Aorta (tissue), 5 donors: ENCODE measurements at places on chromosomes 16 and 17. TPM values are rescaled to one million over a fixed set of nuclear protein-coding genes. Genes with fewer than 3 reads are reported as not detected.

- no peak overlapping the region for H3K4me3 ChIP-seq
- H3K36me3 ChIP-seq, result no peaks in the 10 kb centered on the region
- no peak overlapping the region for H3K27ac ChIP-seq
These were observed 33.8 kb downstream of the SDK2 start for GRCh38 chr17:73610331-73610911.

GRCh38 chr17:55318715-55319487, 54.1 kb downstream of the HLF start:
- no peaks in the 10 kb centered on the region for H3K4me1 ChIP-seq
- no peak overlapping the region for H3K27ac ChIP-seq
- no peaks in the 10 kb centered on the region for H3K36me3 ChIP-seq

DNA sequence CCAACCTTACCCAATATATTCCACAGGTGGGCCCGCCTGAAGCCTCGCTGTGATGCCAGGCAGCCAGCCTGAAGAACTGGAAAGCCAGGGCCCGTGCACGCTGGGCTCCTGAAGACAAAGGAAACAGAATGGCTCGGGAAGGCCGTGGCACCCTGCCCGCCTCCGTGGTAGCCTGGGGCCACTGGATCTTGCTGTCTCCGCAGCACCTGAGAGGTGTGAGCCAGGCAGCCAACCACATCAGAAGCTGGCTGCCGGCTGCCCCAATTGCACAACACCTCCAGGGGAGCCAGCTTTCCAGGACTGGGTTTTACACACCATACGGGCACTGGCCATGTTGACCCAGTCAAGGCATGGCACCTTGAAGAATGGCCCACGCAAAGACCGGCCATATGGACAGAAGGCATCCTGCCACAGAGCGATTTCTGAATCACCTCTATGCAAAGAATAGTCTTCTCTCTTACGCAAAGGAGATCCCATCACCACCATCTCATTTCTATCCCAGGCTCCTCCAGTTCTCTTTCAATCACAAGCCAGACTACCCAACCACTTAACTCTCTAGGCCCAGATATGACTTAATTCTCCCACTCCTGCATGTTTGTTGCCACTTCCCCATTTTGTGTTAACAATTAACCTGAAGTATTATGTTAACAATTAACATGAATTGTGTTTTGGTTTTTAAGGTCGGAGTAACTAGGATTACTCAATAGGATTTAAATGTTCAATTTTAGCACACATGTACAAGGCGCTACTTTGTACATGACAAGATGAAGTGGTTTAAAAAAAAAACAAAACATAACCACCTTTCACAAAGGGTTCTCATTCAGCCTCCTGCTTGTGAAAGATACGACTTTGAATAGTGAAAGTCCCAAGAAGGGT, 32.1 kb downstream of the ZFHX3 start:
- no peak for DNase-seq
- no peak overlapping the region for H3K4me3 ChIP-seq
- H3K27ac ChIP-seq, result no peak overlapping the region
- H3K4me1 ChIP-seq, result peaks cover 9% of the 10 kb centered on the region
- H3K36me3 ChIP-seq, result no peaks in the 10 kb centered on the region

DNA sequence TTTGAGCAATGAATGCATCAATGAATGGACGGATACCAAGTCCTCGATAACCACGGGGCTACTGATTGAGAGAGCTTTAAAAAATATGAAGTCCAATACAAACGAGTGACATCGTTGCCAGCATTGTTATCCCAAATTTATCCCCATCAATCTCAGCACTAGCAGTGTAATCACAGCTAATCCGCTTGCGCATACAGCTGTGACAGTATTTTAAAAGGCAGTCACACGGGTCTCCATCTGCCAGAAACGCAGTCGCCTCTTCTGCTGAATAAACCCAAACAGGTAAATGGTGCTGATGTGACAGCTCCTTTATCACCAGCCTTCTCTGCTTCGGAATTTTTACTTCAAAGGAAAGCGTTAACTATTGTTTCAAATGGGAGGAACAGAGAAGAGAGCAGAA, 311.1 kb downstream of the XYLT1 start:
- no peaks in the 10 kb centered on the region for H3K27me3 ChIP-seq
- H3K27ac ChIP-seq, result no peak overlapping the region
- no peak overlapping the region for H3K4me3 ChIP-seq
- DNase-seq, result no peak
- no peaks in the 10 kb centered on the region for H3K4me1 ChIP-seq

- no peaks in the 10 kb centered on the region for H3K4me1 ChIP-seq
- H3K27me3 ChIP-seq, result no peaks in the 10 kb centered on the region
- no peak overlapping the region for H3K27ac ChIP-seq
- no peak overlapping the region for H3K4me3 ChIP-seq
- no peak for DNase-seq
These were observed 56.9 kb downstream of the MYH11 start for GRCh38 chr16:15799851-15800495.

The MBTD1 gene
- 11.5 TPM for total RNA-seq

GRCh38 chr17:41652461-41652970, 28.1 kb upstream of the KRT17 start:
- H3K27me3 ChIP-seq, result no peaks in the 10 kb centered on the region
- DNase-seq, result no peak
- H3K27ac ChIP-seq, result no peak overlapping the region
- H3K4me1 ChIP-seq, result no peaks in the 10 kb centered on the region
- H3K4me3 ChIP-seq, result no peak overlapping the region

The C17orf107 gene
- total RNA-seq, result 2.9 TPM

- no peaks in the 10 kb centered on the region for H3K36me3 ChIP-seq
- H3K4me1 ChIP-seq, result no peaks in the 10 kb centered on the region
- H3K4me3 ChIP-seq, result no peak overlapping the region
- H3K27me3 ChIP-seq, result no peaks in the 10 kb centered on the region
These were observed 29.3 kb downstream of the GNGT2 start for GRCh38 chr17:49180998-49181635.

The IRX5 gene
- 0.91 TPM for total RNA-seq

DNA sequence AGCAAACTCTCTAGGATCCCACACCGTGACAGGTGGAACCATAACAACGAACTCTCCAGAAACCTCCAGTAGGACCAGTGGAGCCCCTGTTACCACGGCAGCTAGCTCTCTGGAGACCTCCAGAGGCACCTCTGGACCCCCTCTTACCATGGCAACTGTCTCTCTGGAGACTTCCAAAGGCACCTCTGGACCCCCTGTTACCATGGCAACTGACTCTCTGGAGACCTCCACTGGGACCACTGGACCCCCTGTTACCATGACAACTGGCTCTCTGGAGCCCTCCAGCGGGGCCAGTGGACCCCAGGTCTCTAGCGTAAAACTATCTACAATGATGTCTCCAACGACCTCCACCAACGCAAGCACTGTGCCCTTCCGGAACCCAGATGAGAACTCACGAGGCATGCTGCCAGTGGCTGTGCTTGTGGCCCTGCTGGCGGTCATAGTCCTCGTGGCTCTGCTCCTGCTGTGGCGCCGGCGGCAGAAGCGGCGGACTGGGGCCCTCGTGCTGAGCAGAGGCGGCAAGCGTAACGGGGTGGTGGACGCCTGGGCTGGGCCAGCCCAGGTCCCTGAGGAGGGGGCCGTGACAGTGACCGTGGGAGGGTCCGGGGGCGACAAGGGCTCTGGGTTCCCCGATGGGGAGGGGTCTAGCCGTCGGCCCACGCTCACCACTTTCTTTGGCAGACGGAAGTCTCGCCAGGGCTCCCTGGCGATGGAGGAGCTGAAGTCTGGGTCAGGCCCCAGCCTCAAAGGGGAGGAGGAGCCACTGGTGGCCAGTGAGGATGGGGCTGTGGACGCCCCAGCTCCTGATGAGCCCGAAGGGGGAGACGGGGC, 1.3 kb downstream of the SPN start:
- no peaks in the 10 kb centered on the region for H3K36me3 ChIP-seq
- no peak overlapping the region for H3K4me3 ChIP-seq
- no peak for DNase-seq
- no peaks in the 10 kb centered on the region for H3K27me3 ChIP-seq
- H3K4me1 ChIP-seq, result no peaks in the 10 kb centered on the region

DNA sequence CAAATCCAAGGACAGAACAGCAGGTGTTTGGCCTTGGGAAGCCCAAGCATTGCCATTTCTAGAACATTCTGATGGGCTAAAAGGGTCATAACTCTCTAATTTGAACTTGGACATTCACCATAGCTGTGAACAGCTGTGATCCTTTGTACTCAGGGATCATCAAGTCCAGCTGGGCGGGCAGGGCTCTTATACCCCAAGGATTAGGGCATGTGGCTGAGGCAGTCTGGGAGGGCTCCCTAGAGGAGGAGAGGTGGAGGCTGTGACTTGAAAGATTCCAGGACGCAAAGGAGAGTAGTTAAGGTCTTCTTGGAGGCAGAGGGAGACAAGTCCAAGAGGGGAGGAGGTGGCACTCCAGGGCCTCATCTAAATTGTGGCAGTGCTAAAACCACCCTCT, 233.1 kb upstream of the GSE1 start:
- H3K27me3 ChIP-seq, result no peaks in the 10 kb centered on the region
- H3K4me3 ChIP-seq, result no peak overlapping the region
- no peaks in the 10 kb centered on the region for H3K4me1 ChIP-seq
- no peaks in the 10 kb centered on the region for H3K36me3 ChIP-seq

The TRPV2 gene
- 40.3 TPM for total RNA-seq

The FBXL16 gene
- total RNA-seq, result 0.18 TPM

The DPEP1 gene
- total RNA-seq, result not detected

GRCh38 chr17:1267471-1267943, 2.7 kb upstream of the BHLHA9 start:
- no peak overlapping the region for H3K27ac ChIP-seq
- DNase-seq, result no peak
- H3K4me1 ChIP-seq, result no peaks in the 10 kb centered on the region
- H3K36me3 ChIP-seq, result no peaks in the 10 kb centered on the region

DNA sequence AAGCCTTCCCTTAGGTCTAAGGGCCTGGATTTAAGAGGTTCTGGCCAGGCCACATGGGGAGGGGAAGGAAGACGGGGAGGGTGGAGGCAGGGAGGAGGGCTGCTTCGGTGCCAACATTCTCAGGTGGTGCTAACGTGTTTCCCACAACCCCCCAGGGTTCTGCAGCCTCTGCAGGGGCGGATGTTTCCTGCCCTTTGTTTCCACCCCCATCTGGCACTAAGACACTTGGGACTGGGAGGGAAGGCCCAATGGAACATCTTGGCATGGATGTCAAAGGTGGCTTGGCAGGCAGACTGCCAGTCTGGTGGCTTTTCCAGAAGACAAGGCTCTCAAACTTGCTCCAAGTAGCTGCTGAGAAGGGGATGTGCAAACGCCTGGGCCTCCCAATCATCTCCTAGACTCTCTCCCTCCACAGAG, 12.7 kb downstream of the HIC1 start:
- H3K4me3 ChIP-seq, result no peak overlapping the region
- no peak overlapping the region for H3K27ac ChIP-seq
- no peak for DNase-seq
- H3K4me1 ChIP-seq, result no peaks in the 10 kb centered on the region

- H3K4me3 ChIP-seq, result no peak overlapping the region
- H3K27ac ChIP-seq, result no peak overlapping the region
- no peak for DNase-seq
These were observed 58.3 kb upstream of the LGALS9 start for GRCh38 chr17:27572665-27573064.

The SULT1A3 gene
- total RNA-seq, result 6.6 TPM
